ENCODE measurements at places on chromosomes 2 and 18. TPM values are rescaled to one million over a fixed set of nuclear protein-coding genes. Genes with fewer than 3 reads are reported as not detected.

TMEM169 gene
- 0.19 TPM for total RNA-seq

POMC gene
- total RNA-seq, result not detected

DSG1 gene
- total RNA-seq, result not detected

LYPD6B gene
- total RNA-seq, result 5.4 TPM

IL1F10 gene
- total RNA-seq, result not detected
